ENCODE measurements at places on chromosomes 4 and X.

GRCh38 chr4:16113741-16114140, 29.9 kb upstream of the PROM1 start:
- DNase-seq, result no peak

- no peak for DNase-seq
Measured at GRCh38 chr4:101205916-101206315, 141.4 kb downstream of the PPP3CA start.

DNA sequence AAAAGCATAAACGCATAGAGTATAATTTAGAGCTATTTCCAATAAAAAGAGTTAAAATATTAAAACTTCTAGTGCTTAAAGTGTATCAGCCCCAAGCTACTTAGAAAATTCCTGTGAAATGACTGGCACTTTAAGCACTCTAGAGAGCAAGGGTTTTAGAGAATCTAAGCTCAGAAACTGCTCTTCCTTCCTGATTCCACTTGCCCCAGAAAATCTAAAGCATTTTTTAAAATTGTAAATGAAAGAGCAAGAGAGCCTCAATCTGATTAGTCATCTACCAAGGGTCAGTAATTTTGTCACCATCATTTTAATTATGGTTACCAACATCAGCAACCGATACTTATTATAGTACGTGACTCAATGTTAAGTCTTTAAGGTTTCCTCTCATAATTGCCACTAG, 25.0 kb downstream of the CTPS2 start:
- DNase-seq, result no peak

- no peak for DNase-seq
Measured at GRCh38 chrX:20320461-20321159, 53.9 kb upstream of the RPS6KA3 start.

DNA sequence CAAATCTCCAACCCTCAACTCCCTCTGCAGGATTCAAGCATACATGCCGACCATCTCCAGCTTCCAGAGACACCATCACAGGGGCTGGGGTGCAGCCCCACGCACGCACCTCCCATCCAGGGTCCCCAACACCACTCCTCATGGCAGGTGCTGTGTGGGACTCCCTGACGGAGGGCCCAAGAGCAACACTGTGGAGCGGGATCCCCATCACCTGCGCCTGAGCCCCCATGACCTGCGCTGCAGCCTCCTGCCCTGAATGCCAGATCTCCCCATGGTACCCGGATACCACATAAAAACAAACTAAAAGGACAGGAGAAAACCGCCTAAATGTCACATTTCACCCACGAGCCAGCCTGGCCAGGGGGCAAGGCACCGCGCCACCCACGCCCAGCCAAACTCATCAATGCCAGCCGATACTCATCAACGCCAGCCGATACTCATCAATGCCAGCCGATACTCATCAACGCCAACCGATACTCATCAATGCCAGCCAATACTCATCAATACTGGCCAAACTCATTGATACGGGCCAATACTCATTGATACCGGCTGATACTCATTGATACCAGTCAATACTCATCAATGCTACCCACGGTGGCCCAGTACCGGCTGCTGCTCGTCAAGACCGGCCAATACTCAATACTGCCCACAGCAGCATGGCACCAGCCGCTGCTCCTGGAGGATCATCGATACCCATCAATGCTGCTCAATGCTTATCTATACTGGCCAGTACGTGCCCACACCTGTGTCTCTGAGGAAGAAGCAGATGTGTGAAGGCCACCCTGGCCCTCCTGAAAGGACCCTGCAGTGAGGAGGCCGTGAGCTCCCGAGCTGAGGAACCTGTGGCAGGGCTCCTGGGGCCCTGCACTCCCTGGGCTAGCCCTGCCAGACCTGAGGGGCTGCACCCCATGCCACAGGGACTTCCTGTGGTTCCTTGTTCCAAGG, 6.2 kb downstream of the CTBP1 start:
- peak; percentile 77 for DNase-seq

- DNase-seq, result no peak
Measured at GRCh38 chr4:88660446-88661294, 37.0 kb downstream of the NAP1L5 start.

- DNase-seq, result no peak
Measured at GRCh38 chrX:129227366-129227765, 295.9 kb downstream of the SMARCA1 start.
